Prostate gland (tissue), 2 donors: ENCODE measurements at places on chromosomes 4 and X.

DNA sequence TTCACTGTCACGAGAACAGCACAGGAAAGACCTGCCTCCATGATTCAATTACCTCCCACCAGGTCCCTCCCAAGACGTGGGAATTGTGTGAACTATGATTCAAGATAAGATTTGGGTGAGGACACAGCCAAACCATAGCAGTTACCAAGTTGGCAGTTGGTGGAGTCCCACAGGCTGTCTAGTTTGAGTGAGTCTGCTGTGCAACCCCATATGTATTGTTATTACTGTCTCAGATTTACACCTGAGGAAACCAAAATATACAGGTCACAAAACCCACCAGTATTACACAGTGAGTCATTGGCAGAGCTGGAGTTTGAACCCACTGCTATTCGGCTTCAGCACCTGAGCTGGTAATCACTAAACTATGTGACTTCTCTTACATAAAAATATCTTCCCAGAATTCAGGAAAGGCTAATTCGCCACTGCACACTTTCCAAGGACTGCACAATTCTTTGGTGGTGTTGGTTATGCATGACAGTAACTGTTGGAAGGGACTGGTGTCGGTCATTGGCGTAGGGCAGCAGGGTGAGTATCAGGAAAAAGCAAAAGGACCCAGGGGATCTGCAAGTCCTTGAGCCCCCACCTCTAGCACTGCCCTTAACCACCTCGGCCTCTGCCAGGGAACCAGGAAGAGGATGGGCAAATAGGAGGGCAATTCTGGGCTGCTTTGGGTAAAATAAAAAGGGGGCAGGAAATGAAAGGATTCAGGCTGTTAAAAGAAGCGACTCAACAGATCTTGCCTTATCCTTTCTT is 110.1 kb downstream of the USP46 start:
- no peak for DNase-seq

- DNase-seq = no peak
These were observed 21.3 kb upstream of the AMBN start for GRCh38 chr4:70570796-70571195.

DNA sequence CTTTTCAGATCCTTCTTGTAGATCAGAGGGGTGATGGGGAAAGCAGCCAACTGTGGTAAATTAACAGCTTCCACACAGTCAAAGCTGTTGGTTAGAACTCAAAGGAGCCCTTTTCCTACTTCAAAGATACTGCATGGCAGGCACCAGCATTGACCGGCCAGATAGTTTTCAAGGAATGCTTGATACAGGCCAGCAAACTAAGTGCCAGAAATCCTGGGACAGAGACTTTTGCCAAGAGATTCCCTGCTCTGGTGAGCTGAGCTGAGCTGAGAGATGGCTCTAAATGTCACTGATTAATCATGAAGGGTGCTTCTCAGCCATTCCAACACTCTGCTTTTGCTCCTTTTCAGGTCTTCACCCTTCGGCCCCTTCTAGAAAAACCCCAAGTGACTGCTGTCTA is 131.6 kb upstream of the MED14 start:
- DNase-seq = peak; percentile 8

DNA sequence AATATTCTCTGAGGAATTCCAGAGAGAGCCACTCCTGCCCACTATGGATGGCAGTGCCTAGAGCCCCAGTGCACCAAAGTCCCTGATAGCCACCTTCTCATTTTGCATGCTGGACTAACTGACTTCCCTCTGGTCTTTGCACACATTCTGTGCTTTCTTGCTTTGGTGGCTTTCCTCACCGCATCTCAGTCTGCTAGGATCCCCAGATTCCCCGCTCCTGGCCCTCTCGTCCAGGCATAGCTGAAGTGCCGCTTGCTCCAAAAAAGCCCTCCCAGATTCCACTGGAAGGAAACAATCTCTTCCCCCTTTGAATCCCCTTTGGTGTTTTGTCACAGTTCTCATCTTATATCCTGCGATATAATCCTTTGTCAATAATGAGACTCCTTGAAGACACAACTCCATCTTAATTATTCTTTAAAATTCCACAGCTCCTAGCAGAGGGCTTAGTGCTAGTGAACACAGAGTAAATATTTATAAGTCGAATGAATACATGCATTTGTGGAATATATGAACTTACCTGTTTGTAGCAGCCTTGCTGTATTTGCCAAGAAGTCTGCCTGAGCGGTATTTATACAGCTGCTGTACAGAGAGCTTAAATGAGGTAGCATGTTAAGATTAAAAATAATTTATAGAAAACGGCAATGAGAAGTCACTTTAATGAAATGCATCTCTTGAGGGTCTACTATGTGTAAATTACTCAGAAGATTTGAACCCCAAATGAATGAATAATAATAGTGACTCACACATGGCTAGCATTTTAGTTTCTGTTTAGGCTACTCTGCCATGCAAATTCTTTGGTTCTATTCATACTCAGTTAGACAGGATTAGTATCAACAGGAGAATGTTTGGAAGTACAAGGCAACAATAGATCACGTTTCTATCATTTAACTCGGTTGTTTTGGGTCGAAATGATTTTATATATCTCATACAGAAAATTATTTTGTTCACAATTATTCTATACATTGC is 421.9 kb upstream of the TENM3 start:
- no peak for DNase-seq

DNA sequence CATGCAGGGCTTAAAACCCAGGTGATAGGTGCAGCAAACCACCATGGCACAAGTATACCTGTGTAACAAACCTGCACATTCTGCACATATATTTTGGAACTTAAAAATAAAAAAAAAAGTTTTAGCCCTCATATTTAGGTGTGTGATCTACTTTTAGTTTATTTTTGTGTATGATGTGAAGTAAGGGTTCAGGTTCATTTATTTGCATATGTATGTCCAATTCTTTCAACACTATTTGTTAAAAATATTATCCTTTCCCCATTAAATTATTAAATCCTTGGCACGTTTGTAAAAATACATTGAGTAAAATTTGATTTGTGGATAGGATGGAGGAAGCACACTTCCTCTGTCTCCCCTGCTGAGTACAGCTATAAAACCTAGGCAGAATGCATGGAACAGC is 12.9 kb downstream of the RAB39B start:
- no peak for DNase-seq

DNA sequence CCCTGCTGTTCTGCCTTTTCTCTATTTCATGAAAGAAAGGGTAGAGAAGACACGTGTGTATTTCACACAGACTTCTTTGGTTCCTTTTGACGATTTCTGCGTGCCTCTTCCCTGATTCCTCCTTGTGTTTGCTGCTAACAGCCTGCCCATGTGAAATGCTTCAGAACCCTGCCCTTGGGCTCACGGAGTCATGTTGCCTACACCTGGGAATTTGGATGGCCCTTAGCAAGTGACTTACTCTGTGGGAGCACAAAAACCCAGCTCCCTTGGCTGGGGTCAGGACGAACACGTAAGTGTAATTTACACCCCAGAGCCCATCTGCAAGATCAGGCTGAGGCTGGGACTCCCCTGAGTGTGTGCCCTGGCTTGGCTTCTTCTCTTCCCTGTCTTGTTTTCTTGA is 220.3 kb upstream of the BCOR start:
- DNase-seq = no peak

DNA sequence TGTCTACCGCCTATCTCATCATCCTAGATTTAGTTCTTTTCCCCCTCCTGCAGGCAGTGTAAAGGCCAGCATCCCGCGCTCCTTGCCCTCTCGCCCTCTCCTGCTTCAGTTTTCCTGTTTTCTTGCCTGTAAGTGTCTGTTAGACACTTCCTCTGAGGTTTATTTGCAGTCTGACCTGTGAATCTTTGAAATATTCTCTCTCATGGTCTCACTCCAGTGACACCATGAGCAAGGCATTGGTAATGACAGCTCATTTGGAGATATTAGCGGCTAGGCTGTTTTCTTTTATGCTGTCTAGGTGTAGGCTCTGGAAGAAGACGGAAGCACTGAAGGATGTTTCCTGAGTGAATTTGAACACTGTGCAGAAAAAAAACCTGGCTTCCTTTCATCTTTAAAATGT is 179.6 kb downstream of the KDR start:
- DNase-seq = no peak

- peak; percentile 22 for DNase-seq
These were observed 26.2 kb downstream of the JADE1 start for GRCh38 chr4:128835498-128836222.

DNA sequence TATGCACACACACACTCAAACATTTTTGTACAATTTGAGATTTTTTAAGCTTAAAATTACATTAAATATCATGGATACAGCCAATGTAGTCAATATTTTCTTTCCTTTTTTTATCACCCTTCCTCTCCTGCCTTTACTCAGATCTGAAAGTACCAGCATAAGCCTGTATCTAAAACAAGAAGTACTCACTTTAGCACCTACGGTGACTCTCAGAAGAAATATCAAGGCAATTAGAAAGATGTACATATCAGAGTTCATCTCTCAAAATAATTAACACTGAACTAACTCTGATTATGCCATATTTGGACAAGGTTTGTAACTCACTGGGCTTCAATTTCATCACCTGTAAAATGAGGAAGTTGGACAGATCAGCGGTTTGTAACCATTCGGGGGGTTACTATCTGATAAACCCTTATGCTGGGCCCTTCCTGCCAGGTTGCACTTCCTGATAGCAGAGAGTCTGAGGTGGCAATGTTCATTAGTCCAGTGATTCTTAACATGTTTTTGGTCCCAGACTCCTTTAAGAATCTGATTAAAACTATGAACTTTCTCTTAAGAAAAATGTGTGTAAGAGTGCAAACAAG is 5.7 kb upstream of the GPR174 start:
- no peak for DNase-seq

GRCh38 chr4:33111117-33111516 is 2390.9 kb downstream of the PCDH7 start:
- DNase-seq = no peak

- no peak for DNase-seq
These were observed 77.0 kb downstream of the PAPSS1 start for GRCh38 chr4:107643021-107643420.

GRCh38 chr4:185915271-185915670 is 103.3 kb upstream of the SORBS2 start:
- no peak for DNase-seq

DNA sequence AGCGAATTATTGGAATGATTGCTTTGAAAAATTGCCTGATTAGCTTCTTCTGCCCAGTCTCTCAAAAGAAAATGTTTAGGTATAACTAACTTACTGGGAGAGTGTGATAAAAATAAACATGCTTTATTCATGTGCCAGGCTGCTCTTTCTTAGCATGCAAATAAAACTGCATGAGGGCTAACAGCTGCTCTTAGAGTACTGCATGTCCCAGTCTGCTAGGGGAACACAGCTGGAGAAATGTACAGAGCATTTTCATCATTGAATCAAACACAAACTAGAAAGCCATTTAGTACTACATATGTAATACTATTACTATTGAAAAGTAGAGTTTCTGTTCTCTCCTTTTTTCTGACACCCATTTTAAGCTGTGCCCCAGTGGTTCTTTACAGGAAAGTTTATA is 726.0 kb downstream of the GRID2 start:
- no peak for DNase-seq

DNA sequence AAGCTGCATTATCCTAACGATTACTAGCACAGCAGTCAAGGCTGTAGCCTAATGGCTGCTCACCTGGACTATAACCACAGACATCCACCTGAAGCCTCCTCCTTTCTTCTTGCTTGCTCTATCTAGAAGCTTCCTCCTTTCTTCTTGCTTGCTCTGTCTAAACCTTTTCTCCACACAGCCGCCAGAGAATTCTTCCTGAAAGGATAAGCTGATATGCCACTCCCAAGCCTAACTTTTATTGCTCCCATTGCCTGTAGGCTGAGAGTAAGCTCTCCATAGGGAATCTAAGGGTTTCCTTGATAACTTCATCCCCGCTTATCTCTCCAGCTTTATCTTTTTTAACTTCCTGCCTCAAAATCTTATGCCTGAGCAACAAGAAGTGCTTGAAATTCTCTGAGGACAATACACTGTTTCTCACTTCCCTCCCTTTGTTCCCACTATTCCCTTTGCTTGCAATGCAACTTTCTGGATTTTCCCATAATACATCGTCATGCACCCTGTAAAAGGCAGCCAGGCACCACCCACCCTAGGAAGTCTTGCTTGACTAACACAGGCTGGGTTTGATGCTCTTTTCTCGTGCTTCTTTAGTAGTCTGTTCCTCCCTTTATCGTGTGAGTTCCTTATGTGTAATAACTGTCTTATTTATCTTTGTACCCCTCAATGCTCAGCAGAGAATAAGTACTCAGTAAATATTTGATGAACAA is 1.4 kb upstream of the LRIT3 start:
- no peak for DNase-seq

DNA sequence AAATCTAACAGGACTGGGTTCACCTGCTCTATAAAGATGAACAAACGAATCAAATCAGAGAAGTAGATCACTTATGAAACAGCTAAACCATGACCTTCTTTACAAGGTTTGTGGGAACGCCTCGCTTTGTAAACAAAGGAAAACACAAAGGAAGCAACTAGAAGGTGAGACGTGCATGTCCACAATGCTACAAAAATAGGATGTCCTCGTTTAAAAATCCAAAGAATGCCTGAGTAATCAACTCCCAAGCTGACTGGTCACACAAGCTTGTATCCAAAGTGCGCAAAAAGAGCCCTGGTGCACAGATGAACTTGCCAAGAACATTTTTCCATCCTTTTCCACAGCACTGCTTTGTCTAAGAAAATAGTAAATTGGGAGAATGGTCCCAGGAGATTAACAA is 6.3 kb upstream of the SH3KBP1 start:
- DNase-seq = no peak

GRCh38 chr4:185514182-185514697 is 21.1 kb downstream of the PDLIM3 start:
- no peak for DNase-seq

- no peak for DNase-seq
These were observed 8.7 kb downstream of the GAB1 start for GRCh38 chr4:143345356-143345755.

GRCh38 chr4:42489095-42489494 is 91.8 kb downstream of the SHISA3 start:
- no peak for DNase-seq

DNA sequence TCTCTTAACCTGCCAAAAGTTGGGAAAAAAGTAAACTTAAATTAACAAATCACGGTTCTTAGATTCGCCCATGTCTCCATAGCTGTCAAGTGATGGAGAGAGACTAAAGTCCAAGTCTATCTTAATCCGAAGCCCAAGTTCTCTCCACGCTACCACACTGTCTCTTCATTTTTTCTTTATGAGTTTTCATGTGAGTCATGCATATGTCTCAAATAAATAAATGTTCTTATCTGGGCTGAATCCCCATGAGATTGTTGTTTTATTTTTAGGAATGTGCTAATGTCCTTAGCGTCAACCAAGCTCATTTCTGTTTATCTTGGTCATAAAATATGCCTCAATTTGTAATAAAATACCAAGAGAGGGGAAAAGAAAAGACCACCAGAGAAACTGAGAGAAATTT is 169.3 kb downstream of the RCHY1 start:
- no peak for DNase-seq
